T-helper 22 cell (primary cell): ENCODE measurements at places on chromosomes 11 and 22.
A peak's percentile ranks its signal among the peaks of the same experiment; 100 is the strongest.

DNA sequence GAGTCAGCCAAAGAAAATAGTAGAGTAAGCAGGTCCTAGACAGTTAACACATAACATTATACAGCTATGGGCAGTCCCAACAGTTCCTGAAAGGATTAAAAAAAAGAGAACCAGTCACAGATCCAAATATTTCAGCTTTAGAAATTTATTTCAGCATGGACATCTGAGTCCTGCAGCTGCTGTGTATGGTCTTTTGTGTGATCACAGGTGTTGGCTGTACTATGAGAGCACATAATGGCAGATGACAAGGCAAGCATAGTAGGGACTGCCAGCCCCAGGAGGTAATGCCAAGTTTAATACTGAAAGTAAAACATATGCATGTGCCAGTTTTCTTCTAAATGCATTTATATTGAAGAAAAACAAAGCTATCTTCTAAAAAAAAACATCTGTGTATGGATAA is 158.1 kb downstream of the GRIA4 start:
- no peak for DNase-seq

DNA sequence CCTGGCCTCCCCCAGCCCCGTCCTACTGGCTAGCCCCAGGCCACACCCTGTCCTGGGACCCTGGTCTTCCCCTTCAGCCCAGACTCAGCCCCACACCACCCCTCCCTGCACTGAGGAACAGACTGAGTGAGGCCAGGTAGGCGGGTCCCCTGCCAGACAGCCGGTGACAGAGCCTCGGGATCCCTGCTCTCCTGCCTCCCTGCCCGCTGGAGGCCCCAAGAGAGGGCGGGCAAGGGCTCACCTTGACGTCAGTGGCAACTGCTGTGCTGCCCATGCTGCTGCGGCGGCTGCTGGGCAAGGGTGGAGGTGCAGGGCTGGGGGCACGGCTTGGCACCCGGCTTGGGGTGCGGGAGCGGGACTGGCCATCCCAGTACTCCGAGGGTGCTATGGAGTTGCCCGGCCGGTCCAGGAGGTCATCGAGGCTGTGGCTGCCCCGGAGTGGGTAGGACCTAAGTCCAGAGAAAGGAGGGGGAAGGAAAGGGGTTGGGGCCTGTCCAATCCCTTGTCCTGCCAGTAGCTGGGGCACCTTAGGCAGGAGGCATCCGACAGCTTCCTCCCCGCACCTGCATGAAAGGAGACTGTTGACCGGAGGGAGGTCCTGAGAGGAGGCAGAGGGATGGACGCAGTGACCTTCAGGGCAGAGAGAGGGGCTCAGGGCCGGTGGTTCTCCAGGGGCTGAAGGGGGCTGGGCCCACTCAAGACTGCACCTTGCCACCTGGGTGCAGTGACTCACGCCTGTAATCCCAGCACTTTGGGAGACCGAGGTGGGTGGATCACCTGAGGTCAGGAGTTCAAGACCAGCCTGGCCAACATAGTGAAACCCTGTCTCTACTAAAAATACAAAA is 2.2 kb upstream of the SLC16A8 start:
- DNase-seq: no peak

DNA sequence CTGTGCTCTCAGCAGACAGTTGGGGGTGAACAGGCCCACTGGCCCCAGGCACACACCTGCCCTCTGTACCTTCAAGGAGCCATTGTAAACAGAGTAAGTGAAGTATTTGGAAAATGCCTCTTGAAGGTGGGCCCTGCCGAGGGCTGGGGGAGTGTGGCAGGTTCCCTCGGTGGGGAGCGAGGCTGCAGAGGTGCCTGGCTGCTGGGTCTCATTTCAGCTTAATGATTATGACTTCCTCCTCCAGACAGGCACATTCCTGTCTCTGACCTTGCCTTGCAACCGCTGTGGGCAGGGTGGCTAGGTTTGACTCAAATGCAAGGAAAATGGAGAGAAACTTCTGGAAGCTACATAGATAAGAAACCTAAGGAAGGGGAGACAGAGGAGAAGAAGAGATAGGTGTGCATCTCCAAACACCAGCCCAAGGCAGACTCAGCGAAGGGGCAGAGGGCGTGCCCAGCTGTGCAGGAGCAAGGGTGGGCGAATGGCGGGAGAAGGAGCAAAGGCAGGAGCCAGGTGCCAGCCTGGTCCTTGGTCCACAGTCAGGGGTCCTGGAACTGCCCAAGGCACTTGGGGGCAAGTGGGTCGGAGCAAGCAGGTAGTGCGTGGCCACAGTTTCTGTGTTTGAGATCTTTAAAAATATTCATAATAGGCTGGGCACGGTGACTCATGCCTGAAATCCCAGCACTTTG is 14.0 kb downstream of the GRAMD4 start:
- DNase-seq: no peak

GRCh38 chr11:75768112-75768908 is at the start of gene DGAT2:
Gene DGAT2 (plus strand): TSS chr11:75768778. CDS start chr11:75768992, 214 bp downstream.
- peak; percentile 27 for DNase-seq

- DNase-seq: no peak
Measured at GRCh38 chr22:36492109-36492508, 10.7 kb upstream of the TXN2 start.

DNA sequence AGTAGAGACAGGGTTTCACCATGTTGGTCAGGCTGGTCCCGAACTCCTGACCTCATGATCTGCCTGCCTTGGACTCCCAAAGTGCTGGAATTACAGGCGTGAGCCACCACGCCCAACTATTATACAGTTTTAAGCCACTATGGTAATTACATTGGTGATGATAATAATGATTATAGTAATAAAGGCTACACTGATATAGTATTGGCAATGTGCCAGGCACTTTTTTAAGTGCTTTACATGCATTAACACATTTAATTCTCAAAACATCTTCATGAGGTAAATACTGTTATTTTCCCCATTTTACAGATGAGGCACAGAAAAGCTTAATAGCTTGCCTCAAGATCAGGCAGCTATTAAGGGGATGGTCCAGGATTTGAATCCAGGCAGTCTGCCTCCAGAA is 222.5 kb downstream of the SOX6 start:
- no peak for DNase-seq

- DNase-seq: no peak
Measured at GRCh38 chr11:62574363-62575071, 826 bp upstream of the EEF1G start.

DNA sequence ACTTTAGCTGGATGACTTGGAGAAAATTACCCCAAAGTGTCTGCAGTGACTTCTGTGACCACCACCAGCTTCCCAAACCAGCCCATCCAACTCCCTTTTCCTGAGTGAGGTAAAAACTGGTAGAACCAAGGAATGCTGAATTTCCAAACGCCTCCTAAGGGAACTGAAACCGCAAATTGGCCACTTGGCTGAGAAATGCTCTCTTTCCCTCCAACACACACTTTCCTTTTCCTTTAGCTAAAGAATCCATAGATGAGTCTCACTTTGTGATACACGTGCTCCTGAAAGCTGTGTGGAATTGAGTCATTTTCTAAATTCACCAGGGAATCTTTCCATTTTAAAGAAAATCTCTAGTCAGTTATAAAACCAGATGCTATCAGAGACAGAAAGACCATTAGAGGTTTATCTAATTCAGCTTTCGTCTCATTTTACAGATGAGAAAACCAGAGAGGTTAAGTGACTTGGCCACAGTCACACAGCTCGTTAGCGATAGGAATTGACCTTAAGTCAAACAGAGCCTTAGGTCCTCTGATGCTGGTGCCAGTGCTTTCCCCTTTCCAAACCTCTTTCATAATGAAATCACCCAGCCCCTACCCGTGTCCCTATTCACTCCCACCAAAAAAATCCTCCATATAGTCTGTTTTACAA is 137.2 kb downstream of the COMMD9 start:
- no peak for DNase-seq

- no peak for DNase-seq
Measured at GRCh38 chr11:2555891-2556290, 111.1 kb downstream of the KCNQ1 start.

DNA sequence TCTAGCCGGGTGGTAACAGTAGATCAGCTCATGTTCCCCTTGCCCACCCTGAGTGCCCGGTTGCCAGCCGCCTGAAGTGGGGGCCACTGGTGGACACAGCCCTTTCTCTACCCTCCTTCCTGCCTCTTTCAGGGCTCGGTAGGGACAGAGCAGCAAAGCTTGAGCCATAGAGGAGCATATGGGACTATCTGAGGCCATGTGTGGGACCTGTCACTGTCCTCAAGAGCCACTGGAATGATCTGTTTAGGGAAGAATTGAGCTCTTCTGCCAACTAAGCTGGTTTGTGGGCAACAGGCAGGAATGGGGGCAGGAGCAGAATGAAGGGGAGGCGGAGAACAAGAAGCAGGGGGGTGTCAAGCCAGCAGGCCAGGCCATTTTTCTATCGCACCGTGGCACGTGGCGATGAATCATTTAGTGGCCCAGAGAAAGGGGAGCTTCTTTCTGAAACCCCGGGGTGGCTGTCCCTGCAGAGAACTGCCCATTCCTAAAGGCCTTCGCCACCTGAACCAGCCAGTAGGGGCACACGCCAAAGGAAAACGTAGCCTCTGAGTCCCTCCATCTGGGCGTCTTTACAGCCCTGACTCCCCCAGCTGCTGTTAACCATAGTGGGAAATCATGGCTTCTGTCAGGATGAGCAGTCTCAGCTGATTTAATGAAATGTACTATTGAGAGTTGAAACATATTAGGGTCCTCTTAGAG is 8.8 kb downstream of the ASPHD2 start:
- DNase-seq: no peak

DNA sequence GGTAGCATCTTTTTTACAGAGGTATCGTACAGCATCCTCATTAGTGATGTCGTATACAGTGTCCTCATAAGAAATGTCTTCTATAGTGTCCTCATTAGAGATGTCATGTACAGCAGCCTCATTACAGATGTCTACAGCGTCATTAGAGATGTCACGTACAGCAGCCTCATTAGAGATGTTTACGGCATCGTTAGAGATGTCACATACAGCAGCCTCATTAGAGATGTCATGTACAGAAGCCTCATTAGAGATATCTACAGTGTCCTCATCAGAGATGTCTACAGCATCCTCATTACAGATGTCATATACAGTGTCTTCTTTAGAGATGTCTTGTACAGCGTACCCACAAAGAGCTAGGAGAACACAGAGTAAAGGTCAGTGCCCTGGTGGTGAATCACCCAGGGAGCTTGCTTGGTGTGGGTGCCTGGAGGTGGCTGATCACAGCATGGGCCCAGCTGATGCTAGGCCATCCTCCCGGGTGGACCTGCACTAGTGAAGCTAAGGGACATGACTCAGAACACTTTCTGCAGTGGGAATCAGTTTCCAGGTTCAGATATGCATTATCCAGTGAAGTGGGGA is 109.2 kb downstream of the IGLL1 start:
- no peak for DNase-seq

GRCh38 chr11:72965672-72966071 is 151.5 kb downstream of the ATG16L2 start:
- no peak for DNase-seq

DNA sequence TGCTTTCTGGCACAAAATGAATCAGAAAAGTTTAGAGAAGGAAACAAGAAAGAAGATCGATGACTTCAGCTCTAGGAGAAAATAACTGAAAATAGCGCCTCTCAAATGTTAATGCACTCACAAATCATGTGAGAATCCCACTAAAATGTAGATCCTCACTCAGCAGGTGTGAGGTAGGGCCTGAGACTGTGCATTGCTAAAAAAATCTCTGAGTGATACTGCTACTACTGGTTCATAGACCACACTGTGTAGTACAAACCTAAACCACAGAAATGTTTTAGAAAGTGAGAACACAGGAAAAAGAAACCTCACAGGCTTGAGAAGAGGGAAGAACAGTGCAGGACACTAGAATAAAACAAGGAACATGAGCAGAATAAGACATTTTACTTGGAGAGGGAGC is 2.0 kb downstream of the OR8D4 start:
- no peak for DNase-seq

DNA sequence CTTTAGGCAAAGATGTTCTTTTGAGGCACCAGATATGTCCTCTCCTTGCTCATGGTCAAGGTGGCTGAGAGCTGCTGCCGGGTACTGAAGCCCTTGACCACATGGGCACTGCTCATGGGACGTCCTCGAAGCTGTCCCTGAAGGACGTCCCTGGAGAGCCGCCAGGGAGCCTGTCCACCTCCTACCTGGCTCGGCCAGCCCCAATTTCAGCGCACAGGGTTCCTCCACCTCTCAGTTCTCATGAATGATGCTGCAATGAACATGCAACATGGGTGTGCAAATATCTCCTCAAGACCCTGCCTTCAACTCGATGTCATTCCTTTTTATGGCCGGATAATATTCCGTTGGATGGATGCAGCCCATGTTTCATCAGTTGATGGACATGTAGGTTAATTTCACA is 24.4 kb upstream of the TOLLIP start:
- DNase-seq: no peak

DNA sequence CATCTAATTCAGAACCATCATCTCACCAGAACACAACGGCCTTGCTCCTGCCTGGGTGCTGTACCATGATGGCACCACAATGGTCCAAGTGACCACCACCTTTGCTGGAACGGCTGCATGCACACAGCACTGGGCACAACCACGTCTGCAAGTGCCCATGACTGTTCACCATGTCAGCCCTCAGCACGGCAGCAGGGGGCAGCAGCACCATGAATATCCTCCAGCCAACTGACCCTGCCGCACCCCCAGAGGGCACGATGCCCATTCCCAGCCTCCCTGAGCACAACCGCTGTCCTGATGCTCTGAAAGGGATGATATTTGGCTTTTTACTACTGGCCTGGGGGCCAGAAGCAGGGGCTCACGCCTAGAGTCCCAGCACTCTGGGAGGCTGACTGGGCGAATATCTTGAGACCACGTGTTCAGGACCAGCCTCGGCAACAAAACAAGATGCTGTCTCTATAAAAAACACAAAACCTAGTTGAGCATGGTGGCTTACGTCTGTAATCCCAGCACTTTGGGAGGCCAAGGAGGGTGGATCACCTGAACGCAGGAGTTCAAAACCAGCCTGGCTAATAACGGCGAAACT is 25.7 kb downstream of the DRD4 start:
- DNase-seq: no peak

GRCh38 chr11:34893416-34893815 is 22.8 kb downstream of the APIP start:
- no peak for DNase-seq

GRCh38 chr22:48908547-48908946 is 919.1 kb downstream of the BRD1 start:
- DNase-seq: no peak

DNA sequence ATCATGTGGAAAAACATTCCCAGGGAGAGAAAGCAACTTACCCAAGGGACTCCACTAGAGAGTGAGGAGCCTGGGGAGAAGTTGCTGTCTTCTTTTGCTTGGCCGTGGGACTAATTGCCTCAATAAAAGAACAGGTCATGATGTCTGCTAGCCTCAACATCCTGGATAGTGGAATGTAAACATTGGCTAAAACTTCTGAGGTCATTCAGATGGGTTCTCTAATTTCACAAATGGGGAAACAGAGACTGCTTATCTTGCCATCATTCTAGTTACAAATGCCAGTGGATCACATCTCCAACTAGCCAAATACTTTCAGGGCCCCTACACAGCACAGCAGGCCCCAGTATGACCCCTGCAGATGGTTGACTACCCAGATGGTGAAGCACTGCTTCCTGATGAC is 28.4 kb upstream of the PAMR1 start:
- no peak for DNase-seq

GRCh38 chr11:106619320-106619990 is 398.8 kb downstream of the GUCY1A2 start:
- DNase-seq: no peak

- DNase-seq: no peak
Measured at GRCh38 chr11:102001657-102002338, 45.4 kb upstream of the CFAP300 start.

- DNase-seq: no peak
Measured at GRCh38 chr11:72798361-72798760, 4.5 kb upstream of the STARD10 start.
